Inflammatory macrophage (primary cell): ENCODE measurements at places on chromosomes 5 and 9.
A peak's percentile ranks its signal among the peaks of the same experiment; 100 is the strongest.

- peak; percentile 99 for DNase-seq
Observed at GRCh38 chr5:141603923-141604717, 14.7 kb downstream of the DIAPH1 start.

DNA sequence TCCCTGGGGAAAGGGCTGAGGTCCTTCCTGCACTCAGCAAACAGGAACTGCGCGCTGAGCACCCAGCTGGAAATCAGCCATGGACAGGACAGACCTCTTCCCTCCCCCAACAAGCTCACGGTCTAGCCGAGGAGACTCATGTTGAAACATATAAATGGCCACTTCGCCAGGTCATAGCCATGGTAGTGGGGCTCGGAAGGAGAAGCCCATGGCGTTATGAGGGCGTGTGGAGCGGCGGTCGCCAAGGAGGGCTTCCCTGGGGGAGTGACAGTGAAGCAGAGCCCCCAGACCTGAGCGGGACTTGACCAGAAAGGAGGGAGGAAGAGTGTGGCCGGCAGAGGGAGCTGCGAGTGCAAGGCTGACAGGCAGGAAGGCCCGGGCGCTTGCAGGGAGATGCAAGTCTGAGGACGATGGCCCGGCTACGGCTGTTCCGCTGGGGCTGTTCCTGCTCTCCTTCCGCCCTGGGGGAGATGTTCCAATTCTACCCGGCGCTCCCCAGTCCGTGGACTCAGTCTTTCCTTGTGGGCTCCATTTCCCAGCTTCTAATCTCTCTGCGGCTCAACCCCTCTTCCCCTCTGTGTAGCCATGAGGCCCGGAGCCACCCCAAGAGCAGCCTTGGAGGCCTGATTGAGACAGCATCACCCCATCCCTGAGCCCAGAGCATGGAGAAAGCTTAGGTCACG is 43.9 kb upstream of the PRRC2B start:
- DNase-seq: peak; percentile 82

GRCh38 chr5:36703245-36703860 is 96.9 kb downstream of the SLC1A3 start:
- DNase-seq: peak; percentile 45

DNA sequence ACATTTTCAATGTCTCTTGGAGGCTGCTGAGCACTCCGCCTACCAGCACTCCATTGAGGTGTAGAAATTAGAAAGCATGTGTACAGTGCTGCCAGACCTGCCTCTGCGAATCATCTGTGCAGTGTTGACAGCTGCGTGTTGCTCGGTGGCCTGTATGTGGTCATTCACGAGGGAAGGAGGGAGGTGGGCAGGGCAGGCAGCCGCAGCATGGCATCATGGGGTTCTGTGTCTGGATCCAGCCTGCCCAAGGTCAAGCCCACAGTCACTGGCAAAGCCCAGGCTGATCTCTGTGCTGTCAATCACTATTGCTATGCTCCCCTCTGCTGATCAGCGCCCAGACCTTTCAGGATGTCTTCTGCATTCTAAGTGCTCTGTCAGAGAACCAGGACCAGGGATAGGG is 8.0 kb upstream of the PDZD2 start:
- no peak for DNase-seq

DNA sequence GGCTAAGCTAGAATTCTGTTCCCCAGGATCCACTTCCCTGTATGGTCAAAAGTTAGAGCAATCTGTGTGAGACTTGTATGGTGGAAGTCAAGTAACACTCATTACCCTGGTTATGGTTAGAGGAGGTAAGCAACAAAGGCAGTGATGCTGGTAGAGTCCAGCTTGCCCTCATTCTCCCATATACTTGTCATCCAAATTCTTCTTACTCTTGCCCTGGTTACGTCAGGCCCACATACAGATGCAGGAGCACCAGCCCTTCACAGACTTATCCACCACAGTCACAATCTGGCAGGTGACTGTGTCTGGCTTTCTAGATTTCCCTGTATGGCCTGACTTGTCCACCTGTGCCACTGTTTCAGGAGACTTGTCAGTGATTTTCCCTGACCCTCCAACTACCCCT is 35.4 kb downstream of the PGGT1B start:
- DNase-seq: no peak

DNA sequence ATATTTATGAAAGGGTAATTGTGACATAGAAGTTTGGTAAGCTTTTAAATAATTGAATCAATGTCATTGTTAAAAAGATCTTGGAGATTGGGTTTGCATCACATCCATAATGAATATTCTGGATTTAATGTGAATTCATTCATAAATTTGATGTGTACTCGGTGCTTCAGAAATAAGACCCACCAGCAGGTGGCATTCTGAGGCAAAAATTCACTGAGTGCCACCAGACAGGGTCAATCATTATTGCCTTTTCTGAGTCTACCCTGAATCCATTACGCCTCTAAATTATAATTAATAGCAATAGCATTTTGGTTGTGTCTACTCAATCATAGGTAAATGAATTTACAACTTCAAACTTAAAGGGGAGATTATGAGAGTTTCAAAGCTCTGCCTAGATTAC is 1.0 kb downstream of the TRPC7 start:
- no peak for DNase-seq

DNA sequence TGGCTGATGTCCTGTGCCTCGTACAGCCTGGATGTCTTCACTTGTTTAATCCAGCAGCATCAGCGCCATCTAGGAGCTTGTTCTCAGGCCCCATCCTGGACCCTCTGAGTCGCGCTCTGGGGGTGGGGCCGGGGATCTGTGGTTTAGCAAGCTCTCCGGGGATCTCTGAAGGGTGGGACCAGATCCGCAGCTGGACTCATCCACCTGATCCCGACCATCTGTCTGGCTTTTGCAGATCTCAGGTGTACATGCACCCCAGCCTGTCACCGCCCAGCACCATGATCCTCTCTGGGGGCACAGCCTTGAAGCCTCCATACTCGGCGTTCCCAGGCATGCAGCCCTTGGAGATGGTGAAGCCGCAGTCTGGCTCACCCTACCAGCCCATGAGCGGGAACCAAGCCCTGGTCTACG is 15.1 kb upstream of the POMT1 start:
- no peak for DNase-seq

DNA sequence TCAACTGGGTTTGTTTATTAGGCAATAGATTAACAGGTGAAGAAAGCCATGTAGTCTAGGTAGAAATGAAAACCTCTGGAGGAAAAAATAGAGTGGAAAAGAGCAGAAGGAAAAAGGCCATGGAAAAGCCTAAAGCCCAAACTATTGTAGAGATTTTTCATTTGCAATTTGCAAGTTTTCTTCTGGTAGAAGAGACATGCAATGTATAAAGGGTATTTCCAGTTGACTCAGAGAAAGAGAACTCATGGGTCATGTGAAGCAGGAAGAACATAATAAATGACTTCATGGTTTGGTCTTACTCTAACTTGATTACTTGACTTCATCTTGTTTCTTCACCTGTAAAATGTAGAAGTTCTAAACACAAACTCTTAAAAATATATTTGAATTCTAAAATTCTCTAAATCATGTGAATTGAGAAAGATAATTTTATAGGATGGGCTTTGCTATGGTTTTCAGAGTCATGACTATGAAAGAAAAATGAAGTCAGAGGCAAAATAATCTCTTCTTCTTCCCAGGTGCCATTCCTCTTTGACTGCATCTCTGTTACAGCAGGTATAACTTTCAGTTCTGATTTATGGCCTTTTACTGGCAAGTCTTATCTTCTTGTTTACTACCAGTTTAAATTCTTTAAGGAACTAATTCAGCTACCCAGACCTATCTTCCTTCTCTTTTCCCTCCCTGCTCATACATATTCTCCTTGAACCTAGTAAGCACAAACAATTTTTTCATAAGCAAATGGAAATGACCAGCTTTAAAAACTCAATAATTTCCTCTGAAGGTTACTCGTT is 47.7 kb upstream of the TMC1 start:
- peak; percentile 74 for DNase-seq

GRCh38 chr5:172736508-172737135 is 34.4 kb downstream of the DUSP1 start:
- DNase-seq: no peak
